ENCODE measurements at places on chromosomes 5 and 9.

- DNase-seq = no peak
These were observed 123.2 kb downstream of the TLE1 start for GRCh38 chr9:81566074-81566698.

- no peak for DNase-seq
These were observed 10.1 kb upstream of the THG1L start for GRCh38 chr5:157721159-157721558.

- DNase-seq = no peak
These were observed 57.2 kb upstream of the LPAR1 start for GRCh38 chr9:111095441-111095840.

DNA sequence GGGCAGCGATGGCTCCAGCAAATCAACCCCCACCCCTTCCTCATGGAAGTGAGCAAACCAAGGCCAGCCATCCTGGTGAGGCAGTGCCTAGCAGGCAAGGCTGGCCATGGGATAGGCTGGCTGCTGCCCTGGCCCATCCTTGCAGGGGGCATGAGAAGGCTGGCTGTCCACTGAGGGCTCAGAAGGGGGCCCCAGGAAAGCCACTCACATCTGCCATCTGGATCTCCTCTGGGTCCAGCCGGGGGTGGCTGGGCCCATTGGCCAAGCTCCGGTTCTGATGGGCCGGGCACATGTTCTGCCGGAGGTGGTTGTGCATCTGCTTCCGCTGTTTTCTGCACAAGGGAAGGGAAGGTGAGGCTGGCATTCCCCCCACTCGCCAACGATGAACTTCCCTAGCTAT, 57.1 kb downstream of the PSD2 start:
- no peak for DNase-seq

GRCh38 chr5:7415587-7416535, 19.9 kb downstream of the ADCY2 start:
- DNase-seq = no peak

Data from activated CD4-positive, alpha-beta T cell treated with anti-CD3 and anti-CD28 coated beads for 36 hours (primary cell).